ENCODE measurements at places on chromosomes 2 and 18.

DNA sequence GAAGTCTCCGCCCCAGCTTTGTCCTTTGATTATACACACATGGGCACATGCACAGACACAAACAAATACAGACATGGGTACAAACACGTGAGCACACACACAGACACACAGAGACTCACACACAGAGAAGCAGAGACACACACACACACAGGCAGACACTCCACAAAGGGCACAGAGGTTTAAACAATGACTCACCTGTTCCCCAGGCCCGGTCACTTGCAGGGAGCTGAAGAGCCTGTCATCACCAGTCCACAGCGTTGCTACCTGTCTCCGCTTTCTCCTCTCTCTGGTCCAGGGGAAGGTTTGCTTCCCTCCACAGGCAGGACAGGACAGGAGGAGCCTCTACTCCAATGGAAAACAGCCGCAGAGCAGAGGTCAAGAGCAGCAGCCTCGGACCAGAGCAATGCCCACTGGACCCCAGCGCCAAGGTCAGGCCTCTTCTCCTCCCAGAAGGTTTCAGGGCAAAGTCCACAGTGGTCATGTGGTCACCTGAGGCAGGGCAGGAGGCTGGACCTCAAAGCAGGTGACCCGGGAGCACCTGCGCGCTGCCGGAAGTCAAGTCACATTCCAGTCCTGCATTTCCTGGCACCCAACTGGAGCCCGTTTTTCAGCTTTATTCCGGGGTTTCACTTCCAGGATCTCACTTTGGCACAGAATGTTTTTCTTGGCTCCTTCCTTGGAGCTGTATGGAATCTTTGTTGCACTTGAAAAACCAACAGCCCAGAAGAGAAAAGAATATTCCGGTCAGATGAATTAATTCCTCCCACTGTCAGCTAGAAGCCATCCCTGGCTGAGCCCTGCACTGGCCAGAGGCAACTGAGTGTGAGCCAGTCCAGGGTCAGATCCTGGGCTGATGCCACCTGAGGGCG, at the start of gene RAB17:
Gene RAB17 (minus strand): TSS at position 463 of the 869 bp plus-strand sequence. CDS start 4,580 bp downstream, outside the sequence.
- DNase-seq, result no peak

- DNase-seq, result peak; percentile 79
These were observed 34.8 kb downstream of the LBH start for GRCh38 chr2:30266051-30266621.

- no peak for DNase-seq
These were observed 183.8 kb upstream of the STON1 start for GRCh38 chr2:48346124-48346536.

GRCh38 chr2:221447310-221447709, 124.8 kb downstream of the EPHA4 start:
- DNase-seq, result no peak

DNA sequence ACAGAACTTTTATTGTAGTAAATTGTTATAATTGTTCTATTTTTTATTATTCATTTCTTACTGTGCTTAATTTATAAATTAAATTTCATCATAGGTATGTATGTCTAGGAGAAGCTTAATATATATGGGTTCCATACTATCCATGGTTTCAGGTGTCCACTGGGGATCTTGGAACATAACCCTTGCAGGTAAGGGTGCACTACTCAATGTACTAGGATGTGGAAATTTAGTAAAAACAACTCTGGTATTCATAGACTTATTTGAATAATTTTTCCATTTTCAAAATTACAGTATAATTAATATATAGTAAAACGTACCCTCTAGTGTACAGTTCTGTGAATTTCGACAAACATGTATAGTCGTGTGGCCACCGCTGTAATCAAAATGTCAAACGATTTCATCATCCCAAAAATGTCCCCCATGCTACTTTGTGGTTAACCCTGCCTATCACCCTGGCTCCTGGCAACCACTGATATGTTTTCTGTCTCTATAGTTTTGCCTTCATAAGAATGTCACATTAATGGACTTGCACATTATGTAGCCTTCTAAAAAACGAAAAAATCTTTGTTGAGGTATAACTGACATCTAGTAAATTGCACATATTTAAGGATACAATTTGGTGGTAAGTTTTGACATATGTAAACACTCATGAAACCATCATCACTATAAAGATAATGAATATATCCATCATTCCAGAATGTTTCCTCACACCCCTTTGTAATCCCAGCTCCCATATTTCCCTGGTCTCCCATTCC, 45.7 kb downstream of the ARL5A start:
- no peak for DNase-seq

DNA sequence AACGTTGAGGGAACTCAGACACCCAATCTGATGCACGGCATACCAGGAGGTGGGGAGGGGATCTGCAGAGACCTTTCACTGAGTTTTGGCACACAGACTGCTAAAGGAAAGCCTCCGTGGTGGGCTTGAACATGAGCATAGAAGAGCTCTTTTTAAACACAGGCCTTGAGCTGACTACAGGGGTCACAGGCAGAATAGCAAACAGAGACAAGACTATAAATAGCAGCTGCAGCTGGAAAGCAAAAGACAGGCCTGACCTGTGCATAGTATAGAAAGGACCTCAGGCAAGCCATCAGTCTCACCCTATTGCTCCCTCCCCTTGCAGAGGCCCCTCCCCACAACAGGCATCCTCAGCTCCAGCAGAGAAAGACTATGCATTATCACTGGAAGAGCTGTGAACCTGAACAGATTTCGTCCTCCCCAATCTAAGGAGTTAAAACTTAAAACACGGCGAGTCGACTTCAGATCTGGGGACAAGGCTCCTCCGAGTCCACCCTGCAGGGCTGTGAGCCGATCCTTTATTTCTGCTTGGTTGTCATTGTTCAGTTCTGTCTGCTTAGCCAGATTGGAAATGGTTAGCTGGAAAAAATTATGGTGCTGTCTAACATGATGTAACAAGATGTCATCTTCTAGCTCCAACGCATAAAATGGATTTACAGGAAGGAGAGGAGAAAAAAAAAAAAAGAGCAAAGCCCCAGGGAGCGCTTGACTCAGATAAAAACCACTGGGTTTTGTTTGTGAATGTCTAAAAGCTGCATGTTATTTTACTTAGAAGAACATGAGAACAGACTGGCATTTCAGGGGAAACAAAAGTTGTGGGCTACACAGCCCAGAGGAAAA, 25.2 kb upstream of the LCLAT1 start:
- DNase-seq, result peak; percentile 48

DNA sequence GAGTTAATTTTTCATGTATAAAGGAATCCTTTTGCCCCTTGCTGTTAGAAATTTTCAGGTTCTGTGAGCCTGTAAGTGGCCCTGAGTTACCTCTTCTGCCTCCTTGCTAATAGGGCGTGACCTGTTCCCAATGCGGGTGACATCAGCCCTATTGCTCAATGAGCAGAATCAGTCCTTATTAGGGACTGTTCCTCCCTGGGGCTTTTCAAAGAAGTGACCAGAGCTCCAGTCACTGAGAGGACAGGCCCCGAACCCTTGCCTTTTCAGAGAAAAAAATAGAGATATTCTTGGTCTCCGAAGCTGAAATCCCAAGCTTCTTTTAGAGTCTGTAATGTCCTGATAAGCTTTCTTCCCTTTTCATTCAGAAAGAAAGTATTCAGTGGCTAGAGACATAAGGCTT, 8.2 kb upstream of the APOB start:
- DNase-seq, result no peak

- DNase-seq, result peak; percentile 31
These were observed 3.2 kb downstream of the KIF1A start for GRCh38 chr2:240816584-240817495.

- no peak for DNase-seq
These were observed 241.0 kb upstream of the ACVR2A start for GRCh38 chr2:147603876-147604275.

DNA sequence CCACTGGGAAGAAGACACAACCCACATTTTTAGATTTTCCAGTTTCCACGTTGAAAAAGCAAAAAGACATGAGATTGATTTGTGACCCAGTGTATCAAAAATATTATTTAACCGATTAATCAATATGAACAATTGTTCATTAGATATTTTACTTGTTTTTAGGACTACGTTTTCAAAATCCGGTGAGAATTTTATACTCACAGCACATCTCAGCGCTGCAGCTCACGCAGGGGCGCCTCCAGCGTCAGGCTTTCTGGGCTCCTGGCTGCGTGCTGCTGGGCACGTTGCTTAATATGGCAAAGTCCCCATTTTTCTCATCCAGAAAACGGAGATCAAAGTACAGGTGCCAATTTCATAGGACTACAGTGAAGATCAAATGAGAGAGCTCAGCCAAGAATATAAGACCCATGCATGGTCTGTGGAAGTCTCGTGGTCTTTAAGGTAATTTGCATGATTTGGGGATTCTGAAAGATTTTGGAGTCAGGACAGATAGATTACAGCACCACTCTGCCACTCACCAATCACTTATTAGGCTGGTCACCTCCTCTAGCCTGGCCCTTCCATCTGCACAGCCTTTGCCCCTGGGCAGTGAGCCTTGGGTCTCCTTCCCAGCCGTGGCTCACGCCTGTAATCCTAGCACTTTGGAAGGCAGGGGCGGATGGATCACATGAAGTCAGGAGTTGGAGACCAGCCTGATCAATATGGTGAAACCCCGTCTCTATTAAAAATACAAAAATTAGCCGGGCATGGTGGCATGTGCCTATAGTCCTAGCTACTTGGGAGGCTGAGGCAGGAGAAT, 36.2 kb downstream of the PTPN18 start:
- DNase-seq, result no peak
